RPMI7951 (cell line): ENCODE measurements at places on chromosomes 7 and 10. TPM values are rescaled to one million over a fixed set of nuclear protein-coding genes. Genes with fewer than 3 reads are reported as not detected.

Gene CYP2C19
- total RNA-seq, result 0.12 and 0.29 TPM in 2 replicates

Gene CFAP70
- 0.12 TPM in 1 of 2 replicates, not detected in the other for total RNA-seq

Gene FEZF1
- total RNA-seq, result not detected in 2 replicates

Gene GALNT17
- total RNA-seq, result not detected in 2 replicates

Gene APBB1IP
- 6.4 TPM in 2 replicates for total RNA-seq

Gene FLNC
- 6.7 and 11.2 TPM in 2 replicates for total RNA-seq

Gene GSTO2
- 2.3 and 2.6 TPM in 2 replicates for total RNA-seq

Gene PAPSS2
- 119 and 147 TPM in 2 replicates for total RNA-seq

Gene UMAD1
- 21.2 and 24.4 TPM in 2 replicates for total RNA-seq

Gene TRIP6
- 43.1 and 58.9 TPM in 2 replicates for total RNA-seq

Gene C10orf53
- not detected in 2 replicates for total RNA-seq

Gene CYP2C9
- total RNA-seq, result 0.29 TPM in 1 of 2 replicates, not detected in the other

Gene MMD2
- total RNA-seq, result not detected in 2 replicates

Gene FGL2
- total RNA-seq, result 0.20 TPM in 1 of 2 replicates, not detected in the other

Gene CTBP2
- total RNA-seq, result 45.4 and 48.1 TPM in 2 replicates

Gene CDK1
- 275 and 290 TPM in 2 replicates for total RNA-seq

Gene PRLHR
- total RNA-seq, result not detected in 2 replicates

Gene NPY4R
- total RNA-seq, result 0.10 TPM in 1 of 2 replicates, not detected in the other

Gene TET1
- total RNA-seq, result 4.1 and 6.1 TPM in 2 replicates

Gene FAM20C
- 256 and 312 TPM in 2 replicates for total RNA-seq

Gene TMEM270
- total RNA-seq, result not detected in 2 replicates

Gene NPSR1
- total RNA-seq, result not detected in 2 replicates

Gene CALML5
- not detected in 2 replicates for total RNA-seq

Gene RBP3
- total RNA-seq, result not detected in 2 replicates

Gene ANXA8L1
- total RNA-seq, result 0.48 TPM in 1 of 2 replicates, not detected in the other

Gene LRRN3
- 2.4 and 3.4 TPM in 2 replicates for total RNA-seq

Gene SAP25
- total RNA-seq, result 2.1 TPM in 1 of 2 replicates, not detected in the other

Gene C7orf57
- total RNA-seq, result 0.59 and 1.4 TPM in 2 replicates

Gene DMBT1
- total RNA-seq, result under 0.01 and 0.10 TPM in 2 replicates

Gene SEMA3D
- total RNA-seq, result 2.4 and 2.6 TPM in 2 replicates

Gene CPN1
- total RNA-seq, result not detected in 2 replicates

Gene STEAP1B
- 78.6 and 89.9 TPM in 2 replicates for total RNA-seq

Gene GFRA1
- 0.68 and 0.72 TPM in 2 replicates for total RNA-seq

Gene FRMD4A
- total RNA-seq, result 43.3 and 51.1 TPM in 2 replicates

Gene SYNPO2L
- total RNA-seq, result not detected in 2 replicates

Gene ZCWPW1
- total RNA-seq, result 0.20 and 3.7 TPM in 2 replicates

Gene HOXA13
- 1.7 and 2.3 TPM in 2 replicates for total RNA-seq

Gene COL13A1
- total RNA-seq, result 17.1 and 26.2 TPM in 2 replicates

Gene CHN2
- 0.20 and 0.36 TPM in 2 replicates for total RNA-seq

Gene SOSTDC1
- 0.10 and 0.12 TPM in 2 replicates for total RNA-seq

Gene GIMAP2
- total RNA-seq, result 9.1 and 11.5 TPM in 2 replicates

Gene LOXL4
- under 0.01 and 0.10 TPM in 2 replicates for total RNA-seq

Gene PRPS1L1
- not detected in 2 replicates for total RNA-seq

Gene ANKRD2
- total RNA-seq, result not detected in 2 replicates

Gene CLDN4
- 0.49 and 1.2 TPM in 2 replicates for total RNA-seq

Gene SDK1
- total RNA-seq, result 0.68 and 3.1 TPM in 2 replicates

Gene EGR2
- total RNA-seq, result 2.3 and 5.9 TPM in 2 replicates

Gene LRIT1
- total RNA-seq, result not detected in 2 replicates

Gene TUBB8
- not detected in 2 replicates for total RNA-seq

Gene DNAJC12
- 3.5 and 3.9 TPM in 2 replicates for total RNA-seq

Gene HOXA11
- 1.4 and 1.9 TPM in 2 replicates for total RNA-seq

Gene HDAC9
- total RNA-seq, result 15.5 and 21.1 TPM in 2 replicates

Gene ENTPD1
- 0.20 TPM in 1 of 2 replicates, not detected in the other for total RNA-seq
